NCI-H774 (cell line): ENCODE measurements at places on chromosomes 2 and 18.

- peak; percentile 7 for DNase-seq
Observed at GRCh38 chr2:43605079-43605655, 9.3 kb upstream of the THADA start.

DNA sequence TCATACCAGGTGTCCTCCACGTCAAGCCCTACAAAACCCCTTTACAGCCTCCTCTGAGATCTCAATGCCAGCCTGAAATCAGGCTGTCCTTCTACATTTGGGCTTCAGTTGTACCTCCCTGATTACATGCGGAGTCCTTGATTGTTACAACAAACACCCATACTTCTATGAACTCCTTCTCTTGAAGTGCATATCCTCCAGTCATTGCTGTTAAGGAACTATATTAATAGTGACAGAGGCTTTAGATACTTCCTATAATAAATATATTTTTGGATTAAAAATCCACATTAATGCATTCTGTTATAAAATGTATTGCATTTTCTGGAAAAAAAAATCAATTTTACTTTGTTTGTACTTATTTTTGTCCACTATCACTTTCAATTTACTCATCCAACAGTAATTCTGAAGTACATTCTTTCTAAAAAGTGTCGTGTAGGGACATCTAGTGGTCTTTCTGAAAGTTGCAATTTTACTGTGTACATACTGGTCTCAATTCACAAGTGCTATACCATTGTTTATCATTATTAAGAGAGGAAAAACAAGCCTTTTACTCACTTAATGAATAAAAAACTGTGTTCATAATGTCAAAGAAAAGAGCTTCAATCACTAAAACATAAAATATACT, 316.4 kb downstream of the DSEL start:
- DNase-seq = peak; percentile 71

- DNase-seq = no peak
Observed at GRCh38 chr2:138432971-138433370, 68.6 kb upstream of the SPOPL start.

GRCh38 chr2:144370937-144371584, 148.9 kb downstream of the ZEB2 start:
- no peak for DNase-seq

- DNase-seq = no peak
Observed at GRCh38 chr2:128139624-128140023, 48.6 kb downstream of the UGGT1 start.

DNA sequence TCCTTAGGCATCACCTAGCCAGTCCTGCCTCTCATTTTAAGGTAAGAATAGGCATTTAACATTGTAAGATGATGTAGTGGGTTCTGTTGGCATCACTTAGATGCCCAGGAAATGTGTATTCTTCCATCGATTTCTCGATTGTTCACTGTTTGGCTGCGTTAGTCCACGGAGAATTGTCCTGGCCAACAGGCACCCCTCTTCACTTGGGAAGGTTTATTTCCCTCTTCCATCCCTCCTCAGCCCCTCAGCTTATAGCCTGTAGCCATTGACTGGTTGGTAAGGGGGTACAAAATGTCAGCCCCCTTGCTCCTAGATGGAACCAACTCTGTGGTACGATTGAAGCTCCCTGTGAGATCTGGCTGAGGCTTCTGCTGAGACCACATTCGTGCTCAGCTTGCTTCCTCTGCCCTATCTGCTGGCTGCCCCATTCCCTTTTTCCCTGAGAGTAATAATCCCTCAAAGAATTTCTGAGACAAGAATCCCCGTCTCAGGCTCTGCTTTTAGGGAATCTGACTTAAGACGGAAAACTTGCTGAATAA, 43.4 kb downstream of the PLEKHA3 start:
- DNase-seq = no peak

DNA sequence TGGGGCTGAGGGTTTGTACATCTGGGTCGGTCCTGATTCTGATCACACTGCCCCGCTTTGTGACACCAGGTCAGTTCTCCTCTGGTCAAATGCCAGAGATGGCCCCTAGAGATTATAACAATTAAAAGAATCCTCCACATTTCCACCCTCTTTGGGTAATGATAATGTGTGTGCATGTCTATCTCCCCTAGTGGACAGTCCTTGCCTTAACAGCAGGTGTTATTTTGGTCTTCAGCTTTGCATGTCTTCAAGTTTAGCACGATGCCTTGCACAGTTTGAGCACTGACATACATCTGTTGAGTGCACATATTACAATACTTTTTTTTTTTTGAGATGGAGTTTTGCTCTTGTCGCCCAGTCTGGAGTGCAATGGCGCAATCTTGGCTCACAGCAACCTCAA, 25.7 kb upstream of the COX7A2L start:
- no peak for DNase-seq

- no peak for DNase-seq
Observed at GRCh38 chr2:223916181-223916920, 28.8 kb downstream of the WDFY1 start.

GRCh38 chr18:61471541-61471940, 138.3 kb downstream of the CDH20 start:
- no peak for DNase-seq

- DNase-seq = no peak
Observed at GRCh38 chr2:11357428-11357972, 13.1 kb upstream of the ROCK2 start.

DNA sequence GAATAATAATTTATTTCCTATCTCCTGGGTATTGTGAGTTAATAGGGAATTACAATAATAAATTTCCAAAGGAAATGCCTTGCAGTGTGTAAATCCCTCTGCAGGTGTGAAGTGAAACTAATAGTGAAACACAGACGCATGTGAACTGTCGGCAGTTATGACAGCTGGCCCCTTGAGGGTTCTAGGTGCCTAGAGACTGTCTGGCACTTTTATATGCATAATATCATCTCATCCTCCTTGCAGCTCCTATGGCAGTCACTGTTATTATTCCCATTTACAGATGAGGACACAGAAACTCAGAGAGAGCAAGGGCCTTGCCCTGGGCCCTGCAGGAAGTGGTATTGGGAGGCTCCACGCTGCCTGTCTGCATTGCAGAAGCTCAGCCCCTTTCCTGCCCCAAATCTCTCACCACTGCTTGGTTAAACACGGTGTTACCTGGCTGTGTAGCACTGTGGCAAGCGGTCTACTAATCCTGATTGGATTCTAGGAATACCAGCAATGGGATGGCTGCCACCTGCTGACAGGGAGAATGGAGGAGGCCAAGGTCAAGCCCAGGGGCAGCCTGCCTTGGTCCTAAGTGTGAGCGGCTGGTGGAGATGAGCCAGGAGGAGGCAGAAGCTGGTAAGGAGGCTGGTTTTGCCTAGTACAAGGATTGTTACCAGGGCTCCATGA, 32.8 kb upstream of the ACKR3 start:
- no peak for DNase-seq

DNA sequence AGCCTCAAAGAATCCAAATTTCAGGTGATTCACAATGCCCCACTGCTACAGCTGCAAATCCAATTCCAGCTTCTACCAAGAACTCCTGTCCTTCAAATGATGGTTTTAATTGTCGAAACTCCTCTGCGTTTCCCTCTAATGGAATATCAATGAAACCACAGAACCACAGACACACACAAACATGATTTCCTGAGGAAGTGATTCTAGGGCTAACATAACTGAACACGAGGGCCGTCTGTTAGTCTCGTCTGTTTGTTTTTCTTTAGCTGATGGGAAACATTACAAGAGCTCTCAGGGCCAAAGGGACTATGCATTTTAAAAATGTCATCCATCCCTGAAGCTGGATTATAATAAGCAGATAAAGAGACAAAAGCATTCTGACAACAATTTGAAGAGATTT, 59.4 kb downstream of the RNF152 start:
- DNase-seq = no peak

- DNase-seq = peak; percentile 56
Observed at GRCh38 chr18:63016270-63016669, 300.9 kb downstream of the PHLPP1 start.

GRCh38 chr18:54089749-54090459, 134.6 kb downstream of the MBD2 start:
- no peak for DNase-seq

DNA sequence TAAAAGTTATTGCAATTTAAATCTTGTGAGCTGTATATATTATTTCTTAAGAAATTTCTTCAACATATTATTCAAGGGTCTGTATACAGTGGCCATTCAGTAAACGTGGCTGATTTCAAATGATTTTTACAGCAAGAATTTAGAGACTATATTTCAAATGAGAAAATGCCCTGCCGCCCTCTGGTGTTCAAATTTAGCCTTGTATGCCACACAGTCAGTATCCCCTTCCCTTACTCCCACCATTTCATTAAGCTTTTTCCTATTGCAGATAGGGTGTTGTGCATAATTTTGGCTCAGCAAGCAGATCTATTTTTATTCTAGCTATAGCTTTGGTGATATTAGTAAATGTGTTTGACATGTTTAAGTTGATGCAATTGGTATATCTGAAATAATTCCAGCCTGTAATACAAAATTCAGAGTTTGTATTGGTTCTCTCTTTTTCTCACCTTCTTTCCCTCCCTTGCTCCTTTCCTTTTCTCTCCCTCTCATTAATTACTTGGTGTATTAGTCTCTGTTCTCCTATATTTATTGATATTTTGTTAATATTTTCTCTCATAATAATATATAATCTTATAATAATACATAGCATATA, 22.8 kb upstream of the SCN7A start:
- DNase-seq = no peak

GRCh38 chr2:126911111-126911796, 12.6 kb downstream of the TEX51 start:
- no peak for DNase-seq

- DNase-seq = no peak
Observed at GRCh38 chr18:40079786-40080185, 1875.2 kb upstream of the PIK3C3 start.

DNA sequence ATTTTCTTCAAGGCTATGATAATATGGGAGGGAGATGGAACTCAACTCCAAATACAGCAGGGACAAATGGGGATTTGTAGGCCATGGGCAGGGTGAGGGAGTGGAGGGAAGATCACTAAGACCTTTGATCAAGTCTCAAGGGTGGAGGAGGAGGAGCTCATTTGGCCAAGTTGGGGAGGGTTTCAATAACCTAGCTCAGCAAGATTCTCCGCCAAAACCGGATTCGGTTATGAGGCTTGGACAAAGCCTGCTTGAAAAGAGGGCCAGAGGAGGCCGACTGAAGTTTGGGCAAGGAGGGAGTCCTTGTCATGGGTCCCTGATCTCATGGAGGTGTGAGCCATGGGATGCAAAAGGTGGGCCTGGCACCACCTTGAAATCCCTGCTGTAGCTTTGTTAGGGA, 68.8 kb downstream of the TSN start:
- DNase-seq = no peak

DNA sequence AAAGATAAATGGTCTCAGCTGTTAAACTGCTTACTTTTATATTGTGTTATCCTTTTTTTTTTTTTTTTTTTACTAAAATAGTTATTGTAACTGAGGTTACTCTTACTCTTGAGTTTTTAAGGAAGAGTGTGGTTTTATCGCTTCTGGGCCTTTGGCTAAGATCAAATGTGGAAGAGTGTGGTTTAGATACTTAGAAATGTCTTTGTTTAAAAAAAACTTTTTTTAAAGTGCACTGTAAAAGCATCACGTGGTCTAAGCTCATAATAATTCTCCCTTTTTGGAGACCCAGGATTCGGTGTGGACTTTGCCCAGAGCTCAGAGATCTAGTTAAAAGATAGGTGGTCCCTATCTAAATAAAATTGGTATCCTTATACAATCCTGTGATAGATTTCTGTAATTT, 11.9 kb upstream of the OXER1 start:
- DNase-seq = no peak
